ENCODE measurements at places on chromosomes 3 and 15.

GRCh38 chr3:23594066-23594465 is 211.7 kb upstream of the UBE2E1 start:
- DNase-seq, result no peak

DNA sequence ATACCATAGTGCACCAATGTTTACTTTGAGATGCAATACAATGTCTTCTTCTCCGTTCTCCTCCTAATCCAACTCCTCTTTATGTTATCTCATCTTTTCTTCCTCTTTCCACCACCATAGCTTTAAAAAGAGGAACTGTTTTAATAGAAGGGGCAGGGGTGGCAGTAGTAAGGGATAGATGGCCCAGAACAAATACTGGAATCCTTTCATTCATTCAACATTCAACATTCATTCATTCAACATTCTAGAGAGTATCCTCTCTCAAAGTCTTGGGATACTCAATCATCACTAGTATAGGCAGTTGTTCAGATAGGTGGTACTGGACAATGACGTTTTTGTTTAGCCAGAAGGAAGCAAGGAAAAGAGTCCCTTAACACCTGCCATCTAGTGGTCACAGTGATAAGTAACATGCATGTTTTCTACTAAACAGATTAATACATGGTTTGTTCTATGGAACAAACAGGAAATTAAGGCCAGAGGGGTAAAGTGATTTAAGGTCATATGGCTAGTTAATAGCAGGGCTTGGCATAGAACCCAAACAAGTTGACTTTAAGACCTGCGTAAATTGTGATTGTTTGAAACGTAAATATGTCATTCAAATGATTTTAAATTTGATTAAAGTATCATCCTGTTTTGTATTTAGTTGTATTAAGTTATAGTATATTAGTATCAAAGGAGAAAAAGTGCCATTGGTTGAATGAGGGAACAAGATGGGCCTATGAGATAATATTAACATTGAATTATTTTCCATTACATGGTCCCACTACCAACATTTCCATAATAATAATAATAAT is 26.9 kb upstream of the EHHADH start:
- no peak for DNase-seq

- DNase-seq, result no peak
These were observed 262.0 kb upstream of the UMPS start for GRCh38 chr3:124467980-124468902.

DNA sequence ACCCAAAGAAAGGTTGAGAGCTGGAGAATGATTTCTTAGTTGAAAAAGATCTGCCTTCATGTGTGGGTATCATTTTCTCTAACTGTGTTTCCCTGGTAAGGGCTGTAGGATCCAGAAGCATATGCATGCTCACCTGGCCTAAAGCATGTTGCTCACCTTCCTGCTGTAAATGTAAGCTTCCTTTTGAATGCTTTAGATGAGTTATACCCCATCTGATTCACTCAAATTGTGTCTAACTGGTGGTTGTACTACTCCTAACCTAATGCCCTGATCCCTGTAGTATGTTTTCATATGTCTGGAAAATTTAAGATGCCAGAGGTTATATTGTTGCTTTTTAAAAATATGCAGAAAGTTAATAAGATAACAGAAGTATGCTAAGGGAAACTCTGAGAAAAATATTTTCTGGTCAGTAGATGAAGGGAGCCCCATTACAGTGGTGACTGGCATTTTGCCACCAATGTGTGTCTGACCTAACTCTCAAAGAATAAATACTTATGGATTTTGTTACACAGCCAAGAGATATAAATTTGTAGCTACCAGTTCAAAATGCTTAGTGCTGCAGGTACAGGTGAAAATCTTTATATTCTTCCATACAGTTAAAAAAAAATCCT is 7.7 kb downstream of the FILIP1L start:
- no peak for DNase-seq

DNA sequence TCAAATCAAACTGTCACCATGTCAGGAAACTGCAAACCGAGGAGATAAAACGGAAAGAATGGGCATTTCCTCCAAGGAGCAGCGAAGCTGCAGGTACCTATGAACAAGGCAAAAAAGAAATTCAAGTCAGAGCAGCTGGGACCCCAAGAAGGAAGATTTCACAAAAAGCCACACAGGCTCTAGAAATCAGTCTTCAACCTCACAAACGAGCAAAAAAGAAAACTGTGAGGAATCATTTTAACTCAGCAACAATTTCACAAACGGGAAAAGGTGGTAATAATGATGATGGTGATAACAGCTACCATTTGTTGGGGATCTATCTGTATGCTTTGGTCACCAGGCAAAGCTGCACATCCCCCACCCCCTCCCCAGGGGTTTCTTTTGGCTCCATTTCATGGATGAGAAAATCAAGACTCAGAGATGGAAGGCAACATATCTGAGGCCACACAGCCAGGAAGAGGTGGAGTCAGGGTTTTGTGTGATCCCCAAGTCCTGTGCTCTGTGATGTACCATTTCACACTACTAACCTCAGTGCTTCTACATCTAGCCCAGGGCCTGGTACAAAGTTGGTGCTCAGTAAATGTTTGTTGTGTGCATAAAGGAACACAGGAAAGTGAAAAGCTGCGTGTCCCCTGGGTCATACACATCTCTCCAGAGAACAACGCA is 109.9 kb downstream of the IQSEC1 start:
- DNase-seq, result no peak

Measured in esophagus squamous epithelium (tissue), 5 donors.